ENCODE measurements at places on chromosomes 1 and 21. TPM values are rescaled to one million over a fixed set of nuclear protein-coding genes. Genes with fewer than 3 reads are reported as not detected.

DNA sequence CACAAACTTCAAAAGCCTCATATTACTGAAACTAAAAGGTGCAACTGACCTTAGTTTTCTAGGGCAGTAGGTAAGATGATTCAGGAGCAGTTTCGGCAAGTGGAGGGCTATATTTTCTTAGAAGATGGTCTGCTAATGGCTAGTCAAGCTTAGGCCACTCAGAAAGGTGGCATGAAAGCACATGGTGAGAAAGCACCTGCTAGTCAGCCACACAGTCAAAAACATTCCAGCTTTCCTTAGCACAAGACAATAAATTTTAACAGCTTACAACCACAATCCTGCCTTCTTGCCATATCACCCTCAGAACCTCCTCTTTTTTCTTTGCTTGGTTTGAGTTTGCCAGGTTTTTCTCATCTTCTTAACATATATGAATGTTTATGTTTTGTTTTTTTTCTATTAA, 81.1 kb upstream of the SLFNL1 start:
- DNase-seq = no peak

- DNase-seq = no peak
Measured at GRCh38 chr1:156406251-156406650, 37.2 kb downstream of the RHBG start.

The ZNF648 gene
- polyA plus RNA-seq = 0.19 TPM

- no peak for DNase-seq
Measured at GRCh38 chr1:6497215-6497866, 5.9 kb upstream of the PLEKHG5 start.

The RGS21 gene
- not detected for polyA plus RNA-seq
